Stimulated activated CD4-positive, alpha-beta T cell treated with anti-CD3 and anti-CD28 coated beads, Interleukin-4, amount 100 ng/mL, for 48 hours (primary cell): ENCODE measurements at places on chromosomes 1 and 21.
A peak's percentile ranks its signal among the peaks of the same experiment; 100 is the strongest.

- no peak for DNase-seq
Measured at GRCh38 chr1:14851760-14852159, 253.3 kb downstream of the KAZN start.

DNA sequence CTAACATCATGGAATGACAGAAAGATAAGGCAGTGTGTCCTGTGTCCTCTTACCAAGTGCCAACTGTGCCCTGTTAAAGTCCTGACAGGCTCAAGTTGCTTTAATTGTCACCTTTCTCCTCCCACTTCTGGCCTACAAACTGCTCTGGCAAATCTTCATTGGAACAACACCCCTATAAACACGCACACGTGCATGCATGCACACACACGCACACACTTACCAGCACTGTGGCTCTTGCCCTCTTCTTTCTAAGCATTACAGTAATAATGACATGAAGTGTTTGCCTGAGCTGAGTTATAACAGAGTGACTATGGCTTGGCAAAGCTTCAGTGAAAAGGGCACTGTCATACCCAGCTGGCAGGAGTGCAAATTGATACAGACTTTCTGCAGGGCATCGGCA lies 82.3 kb upstream of the SYT6 start:
- DNase-seq = no peak

DNA sequence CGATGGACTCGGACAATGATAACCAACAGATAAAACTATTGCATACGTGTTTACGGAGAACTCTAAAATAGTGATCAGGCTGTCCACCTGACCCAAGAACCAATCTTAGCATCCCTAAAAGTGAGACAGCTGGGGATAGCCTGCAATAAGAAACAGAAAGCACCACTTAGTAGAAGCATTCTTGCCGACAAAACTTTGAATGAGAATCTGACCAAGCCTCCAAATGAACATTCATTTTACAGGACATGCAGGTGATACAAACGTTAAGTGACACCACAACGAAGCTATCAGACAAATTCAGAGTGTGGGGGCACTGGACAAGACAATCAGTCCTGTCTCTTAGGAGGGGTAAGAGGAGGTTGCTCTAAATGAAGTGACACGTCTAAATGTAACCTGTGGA lies 1.2 kb downstream of the PSMG1 start:
- no peak for DNase-seq

DNA sequence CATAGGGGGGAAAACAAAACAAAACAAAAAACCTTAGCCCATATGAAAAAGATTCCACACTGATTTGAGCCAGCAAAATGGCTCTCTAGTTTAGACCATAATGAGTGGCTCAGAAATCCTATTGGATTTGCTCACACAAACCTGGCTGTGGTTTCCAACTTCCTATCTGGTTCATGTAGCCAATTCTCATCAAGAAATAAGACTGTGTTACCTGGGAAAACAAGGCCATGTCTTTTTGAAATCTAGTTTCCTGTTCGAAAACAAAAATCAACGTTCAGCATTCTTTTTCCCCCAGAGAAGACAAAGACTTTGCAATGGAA lies 69.2 kb downstream of the TBX15 start:
- no peak for DNase-seq

- no peak for DNase-seq
Measured at GRCh38 chr1:46044116-46044515, 88.3 kb downstream of the PIK3R3 start.

DNA sequence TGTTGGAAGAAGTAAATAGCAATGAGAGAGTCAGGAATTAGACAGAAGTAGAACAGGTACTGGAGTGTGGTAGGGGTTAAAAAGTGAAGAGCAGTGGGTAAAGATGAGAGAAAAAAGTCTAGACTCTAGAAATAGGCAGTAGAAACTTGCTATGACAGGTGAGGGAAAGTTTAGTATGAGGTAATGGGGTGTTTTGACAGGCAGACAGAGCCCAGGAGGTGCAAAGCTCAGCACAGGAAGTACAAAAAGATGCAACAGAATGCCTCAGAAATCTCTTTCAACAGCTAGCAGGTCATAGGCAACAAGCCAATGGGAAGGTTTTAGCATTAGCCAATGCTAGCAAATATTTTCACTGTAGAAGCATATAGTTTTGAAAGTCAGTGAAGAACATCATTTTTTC lies 319.1 kb upstream of the SGIP1 start:
- no peak for DNase-seq

- DNase-seq = no peak
Measured at GRCh38 chr21:17334484-17334883, 178.4 kb upstream of the CXADR start.

GRCh38 chr21:45788637-45789506 lies 145.3 kb downstream of the PCBP3 start:
- DNase-seq = no peak

- DNase-seq = no peak
Measured at GRCh38 chr1:8540261-8540941, 222.5 kb downstream of the SLC45A1 start.

- DNase-seq = peak; percentile 36
Measured at GRCh38 chr21:43864313-43864961, 586 bp upstream of the AGPAT3 start.

GRCh38 chr1:40661678-40662077 lies 3.8 kb downstream of the RIMS3 start:
- no peak for DNase-seq

GRCh38 chr1:5297180-5297885 lies 642.9 kb downstream of the AJAP1 start:
- no peak for DNase-seq

DNA sequence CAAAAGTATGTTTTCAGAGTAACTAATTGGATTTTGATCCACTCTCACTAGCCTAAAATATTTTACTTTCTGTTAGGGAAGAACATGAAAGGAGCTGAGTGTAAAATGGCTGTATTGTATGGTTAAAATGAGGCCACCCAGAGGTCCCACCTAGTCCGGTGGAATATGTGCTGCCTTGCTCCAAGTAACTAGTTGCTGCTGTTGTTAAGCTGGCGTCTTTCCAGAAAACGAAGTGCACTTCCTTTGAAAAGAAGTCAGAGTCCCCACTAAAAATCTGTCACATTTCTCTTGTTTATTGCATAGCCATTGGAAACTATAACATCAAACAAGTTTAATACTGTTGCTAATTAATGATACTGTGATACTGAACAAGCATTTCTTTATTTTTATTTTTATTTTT lies 3.2 kb downstream of the SLC25A33 start:
- DNase-seq = no peak
